ENCODE measurements at places on chromosomes 4 and X.

- no peak for DNase-seq
Observed at GRCh38 chr4:8274765-8275547, 5.4 kb downstream of the HTRA3 start.

DNA sequence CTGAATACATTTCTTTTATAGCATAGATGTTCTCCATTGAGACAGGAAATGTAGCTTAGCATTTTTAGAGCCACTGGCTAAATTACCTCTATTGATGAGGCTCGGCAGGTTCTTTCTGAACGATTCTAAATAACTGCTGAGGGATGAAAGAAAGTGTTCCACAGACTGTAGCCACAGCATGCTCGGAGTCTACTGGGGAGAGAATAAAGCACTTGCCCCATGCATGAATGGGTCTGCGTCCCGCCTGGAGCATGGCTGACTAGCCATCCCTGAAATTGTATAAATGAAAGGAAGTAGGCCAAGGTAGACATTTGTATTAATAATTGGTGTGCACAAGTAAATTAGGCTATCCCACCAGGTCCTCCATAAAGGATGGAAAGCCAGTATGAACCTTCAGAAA is 269.8 kb downstream of the COL25A1 start:
- DNase-seq: no peak

GRCh38 chr4:185598846-185599552 is 63.7 kb upstream of the PDLIM3 start:
- no peak for DNase-seq

DNA sequence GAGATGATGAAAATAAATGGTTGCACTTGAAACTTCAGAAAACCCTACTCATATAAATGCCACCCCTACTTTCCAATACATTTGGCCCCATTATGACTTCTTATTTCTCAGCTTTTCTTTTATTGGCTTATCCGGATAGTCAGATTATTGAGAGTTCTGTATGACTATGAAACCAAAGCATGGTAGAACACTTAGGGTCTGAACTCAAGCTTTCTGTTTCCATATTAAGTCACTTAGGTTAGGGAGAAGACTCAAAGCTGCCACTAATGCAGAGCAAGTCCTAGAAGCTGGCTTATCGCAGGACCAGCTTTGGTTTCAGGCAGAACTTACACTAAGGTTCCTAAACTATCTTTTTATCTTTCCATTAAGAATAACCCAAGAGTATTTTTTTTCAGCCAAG is 229.9 kb upstream of the CPEB2 start:
- DNase-seq: no peak

DNA sequence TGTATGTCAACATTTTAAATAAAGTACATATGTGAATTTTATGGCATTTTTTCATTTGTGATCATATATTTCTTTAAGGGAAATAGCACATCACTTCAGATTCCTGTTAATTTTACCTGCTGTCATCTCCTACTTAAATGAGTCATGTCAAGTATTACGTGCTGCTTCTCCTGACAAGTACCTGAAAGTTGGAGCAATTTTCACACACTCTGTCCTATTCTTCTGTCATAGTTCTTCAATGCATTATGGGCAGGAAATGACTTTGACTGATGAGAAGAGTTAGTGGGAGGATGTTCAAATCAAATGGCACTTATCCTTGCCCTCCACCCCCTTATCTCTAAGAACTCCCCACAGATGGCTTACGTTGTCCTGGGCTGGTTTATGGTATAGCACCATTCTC is 64.2 kb upstream of the SYTL5 start:
- DNase-seq: no peak

DNA sequence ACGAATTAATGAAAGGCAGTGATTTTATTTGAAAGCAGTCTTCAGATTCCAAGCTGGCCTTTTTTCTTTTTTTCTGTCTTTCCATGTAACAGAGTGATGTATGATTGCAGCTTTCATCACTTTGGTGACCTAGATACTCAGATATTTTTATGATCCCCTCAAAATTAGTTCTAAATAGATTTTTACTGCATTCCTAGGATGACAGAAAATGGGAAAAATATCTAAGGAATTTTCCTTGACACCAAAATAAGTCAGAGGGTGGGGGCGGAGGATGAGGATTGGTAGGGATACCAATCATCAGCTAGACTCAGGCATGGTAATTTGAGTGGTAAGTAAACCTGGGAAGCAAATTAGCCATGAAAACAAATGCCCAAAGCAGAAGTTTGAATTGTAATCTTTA is 11.9 kb upstream of the HMGB2 start:
- no peak for DNase-seq

GRCh38 chr4:146790515-146790914 is 151.8 kb downstream of the POU4F2 start:
- DNase-seq: no peak

- DNase-seq: no peak
Observed at GRCh38 chr4:169987327-169988228, 38.6 kb downstream of the MFAP3L start.

DNA sequence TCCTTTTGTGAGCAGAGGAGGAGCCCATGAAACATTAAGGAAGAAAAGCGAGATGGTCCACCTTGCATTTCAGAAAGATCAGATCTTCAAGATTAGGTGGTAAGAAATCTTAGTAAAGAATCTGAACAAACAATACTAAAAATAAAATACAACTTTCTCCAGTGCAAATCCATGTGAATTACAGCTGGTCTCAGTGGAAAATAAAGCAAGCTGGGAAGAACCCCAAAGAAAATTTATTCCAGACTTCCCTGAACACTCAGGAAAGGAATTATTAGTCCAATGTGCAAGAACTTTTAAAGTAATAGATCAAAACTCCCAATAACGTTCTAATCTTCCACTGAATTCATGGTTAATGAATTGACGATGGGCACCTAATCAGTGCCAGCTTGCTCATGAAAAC is 37.3 kb upstream of the C1QTNF7 start:
- no peak for DNase-seq

GRCh38 chrX:29242856-29243255 is 655.6 kb downstream of the IL1RAPL1 start:
- no peak for DNase-seq

GRCh38 chr4:38563707-38564495 is 100.1 kb upstream of the KLF3 start:
- no peak for DNase-seq

GRCh38 chr4:18442957-18443356 is 421.4 kb upstream of the LCORL start:
- DNase-seq: no peak

DNA sequence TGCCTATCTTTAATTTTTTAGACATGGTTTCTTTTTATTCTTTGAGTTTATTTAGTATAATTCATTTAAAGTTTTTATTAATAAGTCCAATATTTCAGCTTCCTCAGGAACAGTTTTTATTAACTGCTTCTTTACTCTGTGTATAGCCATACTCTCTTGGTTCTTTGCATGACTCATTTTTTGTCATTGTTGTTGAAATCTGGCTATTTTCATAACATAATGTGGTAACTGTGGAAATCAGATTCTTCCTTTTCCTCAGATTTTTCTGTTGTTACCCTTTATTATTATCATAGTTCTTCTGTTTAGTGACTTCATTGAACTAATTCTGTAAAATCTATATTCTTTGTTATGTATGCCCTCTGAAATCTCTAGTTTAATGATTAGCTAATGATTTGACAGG is 124.9 kb upstream of the CYSLTR1 start:
- DNase-seq: no peak

GRCh38 chr4:154944996-154945395 is 163.9 kb downstream of the RBM46 start:
- no peak for DNase-seq

- no peak for DNase-seq
Observed at GRCh38 chr4:39326468-39326977, 39.6 kb downstream of the RFC1 start.

All from T-helper 17 cell (primary cell).